ENCODE measurements at places on chromosomes 6 and 20.

DNA sequence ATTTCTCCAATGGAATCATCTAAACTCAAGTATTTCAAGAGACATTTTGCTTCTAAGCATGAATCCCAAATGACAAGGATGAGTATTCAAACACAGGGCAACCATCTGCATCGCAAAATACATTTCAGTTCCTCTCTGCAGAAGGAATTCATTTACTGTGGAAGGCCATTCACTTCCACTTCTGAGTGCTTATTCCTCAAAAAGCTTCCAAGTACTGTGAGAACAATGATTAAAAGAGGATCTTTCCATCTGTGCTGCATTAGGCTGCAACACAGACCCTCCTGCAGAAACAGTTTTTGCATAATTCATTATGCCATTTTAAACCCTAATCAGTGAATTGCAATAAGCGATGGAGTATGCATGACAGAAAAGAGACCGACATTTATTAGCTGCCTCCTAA lies 52.5 kb downstream of the ARHGAP18 start:
- no peak for DNase-seq

GRCh38 chr6:4388675-4389074 lies 253.3 kb upstream of the ECI2 start:
- DNase-seq: no peak

- DNase-seq: no peak
Observed at GRCh38 chr6:147891671-147892070, 383.2 kb downstream of the SAMD5 start.

DNA sequence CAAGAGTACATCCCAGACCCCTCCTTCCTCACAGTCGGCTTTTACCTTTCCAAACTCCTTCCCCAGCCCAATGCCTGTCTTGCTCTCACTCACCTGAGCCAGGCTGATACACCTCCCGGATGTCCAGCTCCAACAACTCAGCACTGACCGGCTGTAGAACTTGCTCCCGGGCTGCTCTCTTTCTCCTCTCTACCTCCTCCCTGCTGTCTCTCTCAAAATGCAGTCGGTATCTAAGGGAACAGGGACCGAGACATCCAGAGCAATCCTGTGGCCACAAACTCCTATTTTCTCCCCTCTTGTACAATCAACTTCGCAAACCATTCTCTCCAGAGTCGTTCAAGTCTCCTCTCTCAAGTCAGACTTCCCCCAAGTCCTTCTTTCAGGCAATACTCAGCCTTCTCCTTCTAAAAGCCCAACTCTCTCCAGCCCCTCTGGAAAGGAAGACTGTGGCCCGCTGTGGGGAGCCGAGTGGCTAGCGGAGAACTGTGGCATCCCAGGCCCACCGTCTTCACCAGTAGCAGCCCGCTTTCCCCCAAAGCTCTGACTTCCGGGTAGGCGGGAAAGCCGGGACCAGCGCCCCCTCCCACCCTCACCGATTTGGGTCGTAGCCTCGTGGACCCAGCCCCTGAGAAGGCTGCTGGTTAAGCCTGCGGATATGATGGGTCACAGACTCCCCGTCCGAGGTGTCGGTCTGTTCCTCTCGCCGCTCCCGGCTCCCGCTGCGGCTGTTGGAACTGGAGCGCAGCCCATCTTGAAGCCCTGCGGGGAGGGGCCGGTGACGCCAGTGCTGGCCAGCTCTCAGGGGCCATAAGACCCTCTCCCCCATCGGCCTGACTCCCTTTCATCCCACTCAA lies 1.1 kb downstream of the GNL1 start:
- DNase-seq: peak; percentile 20

- DNase-seq: no peak
Observed at GRCh38 chr6:148535976-148536375, 193.3 kb downstream of the SASH1 start.
